Activated T-cell treated with anti-CD3 and anti-CD28 coated beads, Interleukin-2, amount 50 U/mL, for 72 hours (primary cell): ENCODE measurements at places on chromosomes 2 and 18. TPM values are rescaled to one million over a fixed set of nuclear protein-coding genes. Genes with fewer than 3 reads are reported as not detected.
A peak's percentile ranks its signal among the peaks of the same experiment; 100 is the strongest.

PER2 gene
- total RNA-seq = 12.4 TPM

- no peaks in the 10 kb centered on the region for H3K27me3 ChIP-seq
- DNase-seq = no peak
- no peak overlapping the region for H3K4me3 ChIP-seq
- H3K4me1 ChIP-seq = no peaks in the 10 kb centered on the region
These were observed 106.5 kb upstream of the CHRNA1 start for GRCh38 chr2:174870787-174871186.

DNA sequence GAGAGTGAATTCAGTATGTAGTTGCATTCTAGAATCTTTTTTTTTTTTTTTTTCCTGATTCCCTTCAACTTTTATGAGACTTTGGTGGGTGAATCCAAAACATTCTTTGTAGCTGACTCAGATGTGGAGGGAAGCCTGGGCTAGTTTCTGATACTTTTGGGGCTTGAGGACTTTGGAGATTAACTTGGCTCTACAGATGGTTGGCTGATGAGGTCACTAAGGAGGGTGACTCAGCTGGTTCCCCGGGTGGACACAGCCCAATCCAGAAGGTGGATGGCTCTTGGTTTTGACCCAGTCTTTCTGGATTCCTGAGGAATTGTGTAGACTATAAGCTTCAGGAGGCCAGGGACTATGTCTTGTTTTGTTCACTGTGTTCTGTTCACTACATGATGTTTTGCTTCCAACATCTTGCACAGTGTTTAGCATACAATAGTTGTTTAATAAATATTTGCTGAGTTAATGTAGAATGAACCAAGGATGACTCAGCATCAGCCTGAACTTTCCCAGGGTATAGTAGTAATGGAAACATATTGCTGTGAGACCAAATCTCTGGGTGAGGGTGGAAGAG is 30.5 kb downstream of the LAMA3 start:
- no peak for DNase-seq
- H3K4me1 ChIP-seq = no peaks in the 10 kb centered on the region
- no peaks in the 10 kb centered on the region for H3K36me3 ChIP-seq
- peaks cover 21% of the 10 kb centered on the region for H3K27me3 ChIP-seq

DNA sequence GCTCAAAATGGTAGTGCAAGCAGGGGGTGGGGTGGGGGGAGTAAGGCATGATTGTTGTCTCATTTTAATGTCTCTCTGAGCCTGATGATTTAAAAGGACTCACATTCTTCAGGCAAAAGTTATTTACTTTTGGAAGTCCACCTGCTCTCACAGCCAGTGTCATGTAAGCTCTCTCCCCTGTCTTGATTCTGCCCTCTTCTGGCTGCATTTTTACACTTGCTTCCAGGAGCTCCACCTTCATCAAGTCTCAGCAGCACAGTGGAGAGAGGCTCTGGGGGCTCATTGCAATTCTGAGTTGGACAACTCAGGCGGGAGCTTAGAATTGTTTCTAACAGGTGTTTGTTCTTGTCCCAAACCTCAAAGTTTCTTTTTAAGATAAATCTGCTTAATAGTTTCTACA is 39.2 kb downstream of the GNAL start:
- no peaks in the 10 kb centered on the region for H3K36me3 ChIP-seq
- no peak overlapping the region for H3K27ac ChIP-seq
- H3K4me3 ChIP-seq = no peak overlapping the region
- no peak for DNase-seq
- H3K27me3 ChIP-seq = peaks cover 24% of the 10 kb centered on the region

DNA sequence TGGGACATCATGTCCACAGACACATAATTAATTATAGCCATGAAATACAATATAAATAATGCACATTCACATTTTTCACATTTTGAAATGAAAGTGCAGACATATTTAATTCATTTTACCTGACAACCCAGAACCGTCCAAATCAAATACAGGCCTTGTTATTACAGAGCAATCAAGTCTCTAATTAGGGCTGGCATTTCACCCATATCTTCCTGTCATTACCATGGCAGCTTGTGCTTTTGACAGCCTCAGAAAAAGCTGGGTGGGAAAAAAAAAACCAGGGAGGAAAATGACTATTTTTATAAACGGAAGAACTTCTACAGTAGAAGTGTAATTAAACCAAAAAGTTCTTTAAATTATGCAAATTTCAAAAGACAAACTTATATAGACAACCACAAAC is 436.4 kb downstream of the FBXO15 start:
- no peak overlapping the region for H3K4me3 ChIP-seq
- H3K36me3 ChIP-seq = no peaks in the 10 kb centered on the region
- no peaks in the 10 kb centered on the region for H3K27me3 ChIP-seq
- H3K4me1 ChIP-seq = no peaks in the 10 kb centered on the region
- DNase-seq = no peak

COX7A2L gene
- total RNA-seq = 157 TPM

MROH2A gene
- total RNA-seq = not detected

DNA sequence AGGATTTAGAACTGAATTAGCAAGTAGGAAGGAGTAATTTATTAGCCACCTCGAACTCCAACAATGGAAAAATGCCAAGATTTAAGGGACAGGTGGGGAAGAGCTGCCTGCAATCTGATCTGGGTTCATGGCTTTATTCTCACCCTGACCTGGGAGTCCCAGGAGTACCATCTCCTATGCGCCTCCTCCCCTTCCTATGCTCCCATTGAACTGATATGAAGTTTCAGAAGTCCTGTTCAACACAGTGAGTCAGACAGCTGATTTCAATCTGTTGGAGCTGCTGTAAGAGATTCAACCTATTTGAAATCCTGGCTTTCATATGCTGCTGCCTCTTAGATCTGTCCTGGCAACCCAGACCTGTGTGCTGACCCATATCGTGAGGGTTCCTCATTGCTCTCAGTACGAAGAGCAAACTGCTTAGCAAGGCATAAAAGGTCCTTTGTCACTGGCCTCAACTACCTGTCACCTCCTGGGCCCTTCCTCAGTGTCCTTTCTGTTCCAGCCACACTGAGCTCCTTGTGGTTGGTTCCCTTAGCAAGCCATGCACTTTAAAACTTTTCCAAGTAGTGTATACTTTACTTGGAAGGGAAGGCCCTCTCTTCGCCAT is 15.9 kb upstream of the CD28 start:
- no peak for DNase-seq
- no peak overlapping the region for H3K4me3 ChIP-seq
- no peak overlapping the region for H3K27ac ChIP-seq
- H3K4me1 ChIP-seq = peaks cover 33% of the 10 kb centered on the region
- no peaks in the 10 kb centered on the region for H3K27me3 ChIP-seq
- H3K36me3 ChIP-seq = peaks cover 4% of the 10 kb centered on the region

MTLN gene
- total RNA-seq = 36.2 TPM

DNA sequence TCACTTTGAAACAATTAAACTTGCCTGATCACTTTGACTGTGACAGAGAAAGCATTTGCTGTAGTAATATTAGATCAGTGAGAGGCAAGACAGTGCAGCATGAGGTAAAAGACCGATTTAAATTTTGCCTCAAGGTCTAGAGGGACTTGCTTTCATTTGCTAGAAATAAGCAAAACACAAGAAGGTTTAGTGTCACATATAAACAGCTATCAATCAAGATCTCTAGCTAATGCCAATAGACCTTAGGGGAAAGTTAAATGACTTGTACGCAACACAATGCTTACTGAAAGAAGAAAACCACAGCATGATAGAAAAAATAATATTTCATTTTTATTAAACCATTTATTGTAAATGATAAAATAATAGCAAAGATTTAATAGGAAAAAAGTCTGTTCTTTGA is 113.5 kb downstream of the DSC3 start:
- no peak for DNase-seq
- no peaks in the 10 kb centered on the region for H3K4me1 ChIP-seq
- no peaks in the 10 kb centered on the region for H3K27me3 ChIP-seq
- no peak overlapping the region for H3K27ac ChIP-seq

DNA sequence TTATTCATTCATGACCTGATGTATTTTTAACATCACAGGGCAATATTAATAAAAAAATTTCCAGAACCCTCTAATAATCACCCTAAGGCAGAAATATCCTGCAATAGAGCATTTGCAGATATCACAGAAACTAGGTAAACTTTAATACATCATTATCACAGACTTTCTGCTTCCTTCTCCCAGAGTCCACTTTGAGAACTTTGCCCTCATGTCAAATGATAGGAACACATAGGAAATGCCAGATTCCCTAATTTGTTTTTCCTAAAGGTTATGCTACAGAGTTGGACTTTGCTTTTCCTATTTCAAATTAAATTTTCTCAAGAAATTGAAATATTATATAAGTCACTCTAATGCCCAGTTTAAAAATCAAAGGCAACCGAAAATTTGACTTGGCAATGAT is 352.8 kb upstream of the LRP1B start:
- no peak for DNase-seq
- no peak overlapping the region for H3K4me3 ChIP-seq
- H3K27me3 ChIP-seq = no peaks in the 10 kb centered on the region

GRCh38 chr2:73851274-73851673 is 22.5 kb downstream of the STAMBP start:
- no peak overlapping the region for H3K27ac ChIP-seq
- peak overlapping the region; percentile 40 for H3K4me3 ChIP-seq
- H3K27me3 ChIP-seq = no peaks in the 10 kb centered on the region
- peaks cover 9% of the 10 kb centered on the region for H3K36me3 ChIP-seq
- peaks cover 5% of the 10 kb centered on the region for H3K4me1 ChIP-seq

- no peaks in the 10 kb centered on the region for H3K4me1 ChIP-seq
- no peaks in the 10 kb centered on the region for H3K27me3 ChIP-seq
- H3K4me3 ChIP-seq = no peak overlapping the region
- H3K36me3 ChIP-seq = peaks cover 2% of the 10 kb centered on the region
These were observed 1059.7 kb upstream of the ACVR2A start for GRCh38 chr2:146785101-146785500.

ANTXR1 gene
- total RNA-seq = not detected

C2orf15 gene
- total RNA-seq = 1.7 TPM

KIAA2012 gene
- total RNA-seq = not detected

FBXO15 gene
- total RNA-seq = 2.1 TPM

- H3K4me3 ChIP-seq = no peak overlapping the region
- no peak for DNase-seq
- H3K36me3 ChIP-seq = no peaks in the 10 kb centered on the region
- peaks cover 14% of the 10 kb centered on the region for H3K27me3 ChIP-seq
- H3K27ac ChIP-seq = no peak overlapping the region
These were observed 26.8 kb upstream of the ASXL2 start for GRCh38 chr2:25905126-25905525.

DNA sequence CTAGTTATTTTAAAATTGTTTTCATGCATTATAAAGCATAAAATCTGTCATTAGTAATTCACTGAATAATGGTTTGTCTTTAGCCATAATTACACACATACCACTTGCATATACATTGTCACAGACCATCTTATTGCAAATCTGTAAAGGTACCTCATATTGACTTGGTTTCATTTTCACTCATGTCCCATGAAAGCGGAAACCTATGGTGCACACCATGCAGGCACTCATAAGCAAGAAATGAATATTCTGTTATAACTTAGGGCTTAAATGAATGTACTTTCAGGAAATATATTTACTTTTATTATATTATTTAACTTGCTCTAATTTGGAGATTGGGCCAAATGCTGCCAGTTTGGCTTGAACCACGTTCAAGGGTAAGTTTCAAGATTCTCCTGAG is 29.2 kb upstream of the STK17B start:
- DNase-seq = peak; percentile 50
- H3K27me3 ChIP-seq = no peaks in the 10 kb centered on the region
- H3K36me3 ChIP-seq = peaks cover 3% of the 10 kb centered on the region
- H3K27ac ChIP-seq = peak overlapping the region; percentile 97

MORN2 gene
- total RNA-seq = 9.3 TPM

SLC9A4 gene
- 0.14 TPM for total RNA-seq

- no peak overlapping the region for H3K27ac ChIP-seq
- no peaks in the 10 kb centered on the region for H3K36me3 ChIP-seq
- no peaks in the 10 kb centered on the region for H3K27me3 ChIP-seq
- DNase-seq = no peak
- H3K4me1 ChIP-seq = peaks cover 23% of the 10 kb centered on the region
- no peak overlapping the region for H3K4me3 ChIP-seq
These were observed 24.1 kb upstream of the ANXA4 start for GRCh38 chr2:69717861-69718273.

TFPI gene
- total RNA-seq = 0.05 TPM

NT5DC4 gene
- 1.2 TPM for total RNA-seq

DNA sequence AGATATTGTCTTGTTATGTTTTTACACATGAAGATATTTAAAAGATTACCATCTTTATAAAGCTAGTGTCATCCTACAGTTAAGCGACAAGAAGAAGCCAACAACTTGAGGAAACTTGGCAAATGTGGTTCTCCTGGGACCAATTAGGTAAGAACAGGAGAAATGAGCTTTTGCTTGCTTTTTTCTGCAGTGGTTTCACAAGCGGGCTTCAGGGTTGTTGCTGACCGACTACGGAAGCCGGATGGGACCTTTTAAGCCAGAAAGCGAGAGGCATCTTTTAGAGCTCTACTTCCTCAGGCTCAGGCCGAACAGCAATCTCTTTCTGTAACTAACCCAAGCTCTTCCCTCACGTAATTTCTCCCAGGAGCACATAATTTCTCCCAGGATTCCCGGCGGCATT is 256.5 kb downstream of the CNTNAP5 start:
- no peak for DNase-seq
- H3K36me3 ChIP-seq = peaks cover 1% of the 10 kb centered on the region
- no peak overlapping the region for H3K4me3 ChIP-seq
- no peaks in the 10 kb centered on the region for H3K27me3 ChIP-seq
- no peaks in the 10 kb centered on the region for H3K4me1 ChIP-seq
- H3K27ac ChIP-seq = no peak overlapping the region

SULT1C4 gene
- not detected for total RNA-seq

GRCh38 chr18:24262087-24262486 is 123.2 kb downstream of the CABYR start:
- no peak overlapping the region for H3K4me3 ChIP-seq
- H3K36me3 ChIP-seq = no peaks in the 10 kb centered on the region
- DNase-seq = no peak

MAP3K19 gene
- not detected for total RNA-seq

DNA sequence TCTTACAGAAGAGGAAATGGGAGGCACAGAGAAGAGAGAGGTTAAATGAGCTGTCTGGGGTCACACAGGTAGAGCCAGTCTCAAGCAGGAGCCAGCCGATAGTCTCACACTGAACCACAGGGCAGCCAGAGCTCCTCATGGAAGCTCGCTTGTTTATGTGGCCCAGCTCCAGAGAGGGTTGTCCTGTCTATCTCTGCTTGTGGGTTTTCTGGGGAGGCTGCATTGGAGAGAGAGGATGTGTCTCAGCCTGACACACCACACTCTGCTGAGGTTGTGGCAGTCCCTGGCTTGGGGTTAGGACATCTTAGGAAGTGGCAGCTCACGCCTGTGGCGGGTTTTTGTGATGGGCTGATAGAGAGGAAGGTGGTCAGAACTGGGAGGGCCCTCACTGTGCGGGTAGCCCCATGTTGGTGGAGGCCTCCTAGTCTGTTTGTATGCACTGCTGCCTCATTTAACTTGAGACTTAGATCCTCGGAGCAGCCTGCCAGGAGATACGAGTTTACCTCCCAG is 52.3 kb downstream of the TCF7L1 start:
- no peak for DNase-seq
- H3K27ac ChIP-seq = no peak overlapping the region
- H3K27me3 ChIP-seq = peaks cover 4% of the 10 kb centered on the region
- H3K4me3 ChIP-seq = no peak overlapping the region
- H3K36me3 ChIP-seq = no peaks in the 10 kb centered on the region

ANKMY1 gene
- total RNA-seq = 31.6 TPM

- DNase-seq = no peak
- H3K27me3 ChIP-seq = peaks cover 49% of the 10 kb centered on the region
- H3K4me1 ChIP-seq = peaks cover 8% of the 10 kb centered on the region
- no peaks in the 10 kb centered on the region for H3K36me3 ChIP-seq
- peak overlapping the region; percentile 77 for H3K4me3 ChIP-seq
These were observed 140.0 kb downstream of the MEIS1 start for GRCh38 chr2:66574701-66575624.

- H3K4me3 ChIP-seq = no peak overlapping the region
- no peaks in the 10 kb centered on the region for H3K27me3 ChIP-seq
- no peak overlapping the region for H3K27ac ChIP-seq
- H3K36me3 ChIP-seq = peaks cover 21% of the 10 kb centered on the region
These were observed 37.5 kb downstream of the CMPK2 start for GRCh38 chr2:6828299-6828584.

MRPS9 gene
- 27.3 TPM for total RNA-seq
